Activated CD4-positive, alpha-beta T cell treated with anti-CD3 and anti-CD28 coated beads, Interleukin-2, amount 50 U/mL, for 16 hours (primary cell): ENCODE measurements at places on chromosomes 16 and 17.

- no peak for DNase-seq
These were observed 5.1 kb downstream of the CEMP1 start for GRCh38 chr16:2526135-2526534.

GRCh38 chr17:16866436-16866835, 105.5 kb downstream of the TNFRSF13B start:
- DNase-seq = no peak

DNA sequence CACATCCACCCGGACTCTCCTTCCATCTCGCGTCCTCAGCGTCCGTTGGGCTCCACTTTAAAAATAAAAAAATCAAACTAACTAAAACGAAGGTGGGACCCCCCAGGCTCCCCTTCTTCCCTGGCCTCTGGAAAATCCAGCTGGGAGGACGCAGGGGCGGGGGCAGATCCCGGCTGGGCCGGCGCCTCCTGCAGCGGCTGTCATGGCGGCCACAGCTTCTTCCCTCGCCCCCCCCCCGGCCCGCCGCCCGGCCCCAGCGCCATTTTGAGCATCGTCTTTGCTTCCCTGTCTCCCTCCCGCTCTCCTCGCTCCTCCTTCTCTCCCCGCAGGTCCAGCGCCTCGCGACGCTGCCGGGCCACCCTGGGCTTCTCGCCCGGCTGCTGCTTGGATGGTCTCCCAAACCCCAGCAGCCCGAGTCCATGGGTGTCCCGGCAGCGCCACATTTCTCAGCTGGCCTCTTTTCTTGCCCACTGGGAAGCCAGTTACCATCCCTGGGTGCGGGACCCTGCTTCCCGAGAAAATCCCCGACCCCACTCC, 3.3 kb downstream of the HOXB2 start:
- peak; percentile 31 for DNase-seq

DNA sequence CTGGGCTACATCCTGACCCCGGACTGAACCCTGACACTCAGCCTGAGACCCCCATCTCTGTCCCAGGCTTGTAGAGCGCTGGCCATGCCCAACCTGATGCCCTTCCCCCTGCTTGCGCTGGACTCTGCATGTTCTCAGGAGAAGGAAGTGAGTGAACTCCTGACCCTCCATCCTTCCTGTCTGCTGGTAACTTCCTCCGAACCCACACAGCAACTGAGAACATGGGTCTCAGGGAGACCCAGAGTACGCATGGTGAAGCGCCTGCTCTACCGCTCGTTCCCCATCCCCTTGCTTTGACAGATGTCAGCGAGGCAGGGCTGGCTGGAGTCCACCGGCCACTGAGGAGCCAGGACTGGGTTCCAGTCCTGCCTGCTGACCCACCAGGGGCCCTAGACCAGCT, 6.1 kb downstream of the CAMKK1 start:
- no peak for DNase-seq

GRCh38 chr17:48440669-48441068, 10.7 kb upstream of the SKAP1 start:
- DNase-seq = no peak

DNA sequence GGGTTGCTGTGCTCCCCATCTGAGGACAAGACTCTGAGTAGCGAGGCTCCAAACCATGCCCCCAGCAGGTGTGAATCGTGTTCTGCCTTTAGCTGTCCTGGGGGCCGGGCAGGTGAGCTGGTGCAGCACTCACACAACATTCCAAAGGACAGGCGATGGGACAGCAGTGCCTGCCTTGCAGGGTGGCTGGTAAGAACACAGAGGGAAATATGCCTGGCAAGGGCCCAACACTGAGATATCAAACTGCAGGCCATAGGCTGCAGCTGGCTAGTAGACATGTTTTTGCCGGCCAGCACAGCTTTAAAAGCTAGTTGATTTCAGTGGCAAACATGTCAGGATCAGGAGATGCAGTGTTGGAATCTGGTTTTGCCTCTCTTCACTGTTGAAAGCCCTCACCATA, 23.6 kb downstream of the CLEC16A start:
- no peak for DNase-seq

- DNase-seq = no peak
These were observed 14.9 kb downstream of the CDIP1 start for GRCh38 chr16:4523686-4524085.

GRCh38 chr16:11630046-11630767, 38.0 kb upstream of the SNN start:
- DNase-seq = no peak

- DNase-seq = no peak
These were observed 833 bp downstream of the TERF2 start for GRCh38 chr16:69384974-69385373.

GRCh38 chr16:24015923-24016322, 180.1 kb downstream of the PRKCB start:
- no peak for DNase-seq

- no peak for DNase-seq
These were observed 6.7 kb upstream of the OR4D1 start for GRCh38 chr17:58141505-58141904.

DNA sequence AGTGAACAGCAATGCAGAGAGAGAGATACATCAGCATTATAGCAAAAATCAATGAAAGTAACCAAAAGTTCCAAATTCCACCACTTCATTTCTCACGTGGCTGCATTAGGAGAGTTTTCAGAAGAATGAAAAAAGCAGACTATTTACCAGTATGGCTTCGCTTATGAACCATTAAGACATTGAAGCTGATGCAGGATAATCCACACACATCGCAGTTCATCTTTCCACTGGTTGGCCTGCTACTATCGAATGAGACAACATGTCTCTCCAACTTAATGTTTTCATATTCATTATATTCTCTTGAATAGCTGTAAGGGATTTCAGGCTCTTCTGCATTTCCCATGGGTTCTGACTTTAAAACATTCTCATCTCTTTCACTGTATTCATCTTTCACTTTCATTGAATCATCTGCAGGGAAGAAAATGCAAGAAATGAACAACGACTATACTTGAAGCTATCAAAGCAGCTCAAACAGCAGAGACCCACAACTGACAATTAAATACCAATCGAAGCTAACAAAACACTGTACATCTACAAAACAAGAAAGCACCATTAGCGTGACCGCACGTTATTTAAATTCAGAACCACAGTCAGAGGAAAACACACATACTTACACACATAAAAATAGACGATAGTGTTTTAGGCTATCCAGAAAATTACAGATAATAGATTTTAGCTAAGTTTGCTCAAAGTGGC, 54.9 kb downstream of the GRB7 start:
- peak; percentile 55 for DNase-seq

- no peak for DNase-seq
These were observed 3.6 kb downstream of the TRAP1 start for GRCh38 chr16:3713587-3714242.

DNA sequence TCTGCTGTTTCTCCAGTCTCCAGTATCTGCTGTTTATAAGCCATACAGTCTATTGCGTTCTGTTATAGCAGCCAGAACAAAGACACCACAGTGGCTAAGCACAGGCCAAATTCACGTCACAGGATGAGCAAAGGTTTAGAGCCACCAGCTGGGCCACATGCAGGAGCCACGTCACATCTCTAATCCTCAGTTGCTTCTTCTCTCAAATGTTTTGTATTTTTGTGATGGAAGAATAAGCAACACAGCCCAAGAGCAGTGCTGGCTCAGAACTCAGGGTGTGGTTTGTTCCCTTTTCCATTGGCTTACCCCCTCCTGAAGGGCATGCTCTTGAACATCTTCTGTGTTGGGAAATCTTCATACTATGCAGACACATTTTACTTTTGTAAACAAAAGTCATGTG, 309.4 kb upstream of the CDH5 start:
- DNase-seq = no peak

GRCh38 chr16:85172455-85173145, 60.3 kb upstream of the CIBAR2 start:
- no peak for DNase-seq

DNA sequence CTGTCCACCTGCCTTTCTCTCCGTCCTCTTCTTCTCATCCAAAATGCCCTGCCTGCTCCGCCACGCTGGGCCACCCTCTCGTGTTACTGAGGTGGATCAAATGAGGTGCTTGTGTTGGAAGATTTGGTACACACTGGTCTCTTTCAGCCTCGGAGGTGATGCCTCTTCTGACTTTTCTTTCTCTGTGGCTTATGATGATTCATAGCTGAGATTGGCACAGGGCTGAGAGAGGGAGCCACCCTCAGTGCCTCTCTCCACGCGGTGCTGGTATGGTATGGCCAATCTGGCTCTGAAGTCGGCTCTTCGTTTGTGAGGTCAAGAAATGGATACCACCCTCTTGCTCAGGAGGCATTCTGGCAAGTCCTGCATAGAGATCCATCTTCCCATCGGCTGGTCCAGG, 82.4 kb downstream of the PLCG2 start:
- no peak for DNase-seq

DNA sequence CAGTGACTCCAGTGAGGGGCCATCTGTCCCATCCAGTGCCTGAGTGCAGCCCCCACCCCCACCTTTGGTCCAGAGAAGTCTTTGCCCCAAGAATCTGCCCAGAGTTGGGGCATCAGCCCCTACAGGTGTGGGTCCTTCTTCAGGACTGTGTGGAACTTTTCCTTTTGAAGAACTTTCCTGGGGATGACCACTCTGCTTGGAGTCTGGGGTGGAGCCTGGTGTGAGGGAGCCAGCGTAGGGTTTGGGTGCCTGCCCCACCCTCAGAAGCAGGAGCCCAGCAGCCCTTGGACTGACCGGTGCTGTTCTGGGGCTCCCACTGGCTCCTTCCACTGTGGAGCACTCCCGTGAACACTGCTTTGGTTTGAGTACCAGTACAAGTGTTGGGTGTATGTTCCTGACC, 19.3 kb downstream of the MPRIP start:
- DNase-seq = no peak

DNA sequence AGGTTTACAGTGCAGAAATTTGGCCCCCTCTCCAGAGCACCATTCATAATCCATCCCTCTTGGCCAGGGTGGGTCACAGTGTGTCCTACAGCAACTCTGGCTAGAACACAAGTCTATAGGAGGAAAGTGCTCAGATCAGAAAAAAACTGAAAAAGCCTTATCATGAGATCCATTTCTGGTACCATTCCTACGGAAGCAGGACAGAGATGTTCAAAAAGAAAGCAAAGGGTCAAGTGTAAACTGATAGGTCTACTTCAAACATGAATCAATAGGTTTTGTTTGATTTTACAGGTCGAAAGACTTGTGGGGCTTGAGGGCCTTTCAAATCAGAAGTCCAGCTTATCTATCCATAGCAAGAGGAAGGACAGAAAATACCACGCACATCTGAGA, 326.4 kb downstream of the SOX9 start:
- DNase-seq = no peak

DNA sequence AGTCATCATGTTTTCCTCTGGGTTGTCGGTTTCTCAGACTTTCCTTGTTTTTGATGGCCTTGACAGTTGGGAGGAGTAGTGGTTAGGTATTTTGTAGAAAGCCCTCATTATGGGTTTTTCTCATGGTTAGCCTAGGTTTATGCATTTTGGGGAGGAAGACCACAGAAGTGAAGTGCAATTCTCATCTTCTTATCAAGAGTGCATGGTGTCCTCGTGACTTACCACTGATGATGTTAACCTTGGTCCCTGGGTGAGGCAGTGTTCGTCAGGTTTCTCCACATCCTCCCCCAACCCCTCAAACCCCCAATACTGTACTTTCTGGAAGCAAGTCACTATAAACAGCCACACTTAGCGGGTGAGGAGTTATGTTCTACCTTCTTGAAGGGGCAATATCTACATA, 42.3 kb downstream of the BPTF start:
- peak; percentile 8 for DNase-seq

DNA sequence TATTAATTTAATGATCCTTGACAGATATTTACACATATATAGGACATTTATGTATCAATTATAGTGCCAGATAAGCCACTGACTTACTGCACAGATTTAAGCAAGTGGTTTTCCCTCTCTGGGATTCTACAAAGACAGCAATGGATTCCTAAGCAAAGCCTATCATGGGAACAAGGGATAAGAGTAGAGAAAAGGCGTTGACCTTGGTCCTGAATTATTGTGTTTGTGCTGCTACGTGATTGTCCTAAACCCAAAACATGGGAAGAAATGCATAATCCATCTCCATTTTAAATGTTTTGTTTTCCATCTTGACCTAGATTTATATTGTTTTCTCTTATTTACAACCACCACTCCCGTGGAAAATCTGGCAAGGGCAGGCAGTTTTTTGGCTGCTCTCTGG, 14.0 kb downstream of the SLFN11 start:
- DNase-seq = no peak

GRCh38 chr17:77841742-77842527, 116.6 kb upstream of the TNRC6C start:
- no peak for DNase-seq

DNA sequence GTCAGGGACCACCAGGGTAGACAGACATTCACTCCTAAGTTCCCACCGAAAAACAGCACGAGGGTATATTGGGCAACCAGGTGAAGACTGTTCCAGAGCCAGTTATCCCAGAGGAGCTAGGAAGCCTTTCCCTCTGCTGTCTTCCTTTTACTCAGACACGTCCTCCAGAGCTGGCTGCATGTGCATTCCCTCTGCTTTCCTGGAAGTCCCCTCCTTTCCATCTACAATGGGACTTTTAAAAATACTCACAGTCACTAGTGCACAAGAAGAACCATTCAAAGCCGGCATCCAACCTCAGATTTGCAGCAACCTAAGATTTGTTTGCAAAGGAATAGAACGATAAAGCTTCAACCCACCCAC, 32.5 kb upstream of the CRISPLD2 start:
- no peak for DNase-seq

GRCh38 chr17:50967795-50968194, 101.6 kb upstream of the TOB1 start:
- DNase-seq = no peak

DNA sequence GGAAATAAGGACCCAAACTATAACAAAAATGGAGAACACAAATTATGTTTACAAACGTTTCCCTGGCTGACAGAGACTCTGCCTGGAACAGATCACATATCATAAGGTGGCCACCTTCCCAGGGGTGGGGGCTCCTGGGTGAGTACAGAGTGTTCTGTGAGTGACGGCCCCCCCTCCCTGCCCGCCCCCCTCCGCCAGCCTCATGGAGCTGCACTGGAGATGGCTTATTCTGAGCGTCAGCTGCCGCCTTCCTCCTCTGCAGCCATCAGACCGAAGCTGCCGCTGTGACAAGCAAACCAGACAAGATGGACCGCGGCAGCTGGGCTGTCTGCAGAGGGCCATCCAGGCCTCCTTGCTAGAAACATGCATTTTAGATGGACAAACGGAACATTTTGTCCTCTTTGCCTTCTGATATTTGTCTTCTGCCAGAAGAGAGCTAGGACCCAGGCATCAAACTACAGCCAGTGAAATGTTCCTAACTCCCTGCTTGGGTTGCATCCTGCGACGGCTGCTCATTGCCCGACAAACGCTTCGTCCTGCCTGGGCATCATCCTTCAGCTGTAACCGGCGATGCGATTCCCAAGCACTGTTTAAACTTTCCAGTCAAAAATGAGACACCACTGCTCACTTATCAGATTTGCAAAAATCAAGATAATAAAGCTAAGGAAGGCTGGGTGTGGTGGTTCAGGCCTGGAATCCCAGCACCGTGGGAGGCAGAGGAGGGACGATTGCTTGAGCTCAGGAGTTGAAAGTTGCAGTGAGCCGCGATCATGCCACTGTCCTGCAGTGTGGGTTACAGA, 15.3 kb upstream of the RPTOR start:
- DNase-seq = no peak

GRCh38 chr16:77946823-77947222, 75.5 kb upstream of the CLEC3A start:
- DNase-seq = no peak
